Glutamatergic neuron (in vitro differentiated cells): ENCODE measurements at places on chromosomes 5 and 9. TPM values are rescaled to one million over a fixed set of nuclear protein-coding genes. Genes with fewer than 3 reads are reported as not detected.

DNA sequence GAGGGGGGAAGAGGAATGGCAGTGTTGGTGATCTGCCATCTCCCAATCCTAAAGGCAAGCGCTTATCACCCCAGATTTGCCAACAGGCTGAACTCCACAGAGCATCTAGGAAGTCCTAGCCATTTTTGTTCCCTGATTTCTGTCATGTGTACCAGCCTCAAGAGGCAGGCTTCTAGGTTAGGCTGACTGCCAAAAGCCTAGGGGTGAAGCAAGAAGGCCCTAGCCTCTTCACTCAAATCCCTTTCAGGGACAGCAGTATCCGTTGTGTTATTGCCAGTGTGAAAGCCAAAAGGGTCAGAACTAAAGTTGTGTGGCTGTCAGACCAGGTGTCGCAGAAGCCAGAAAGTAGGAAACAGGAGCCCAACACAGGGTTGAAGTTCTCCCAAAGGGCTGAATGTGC lies 14.7 kb downstream of the IGIP start:
- no peak for DNase-seq

Gene ANGPTL2
- total RNA-seq, result 55.5 TPM

Gene IFNE
- not detected for total RNA-seq

DNA sequence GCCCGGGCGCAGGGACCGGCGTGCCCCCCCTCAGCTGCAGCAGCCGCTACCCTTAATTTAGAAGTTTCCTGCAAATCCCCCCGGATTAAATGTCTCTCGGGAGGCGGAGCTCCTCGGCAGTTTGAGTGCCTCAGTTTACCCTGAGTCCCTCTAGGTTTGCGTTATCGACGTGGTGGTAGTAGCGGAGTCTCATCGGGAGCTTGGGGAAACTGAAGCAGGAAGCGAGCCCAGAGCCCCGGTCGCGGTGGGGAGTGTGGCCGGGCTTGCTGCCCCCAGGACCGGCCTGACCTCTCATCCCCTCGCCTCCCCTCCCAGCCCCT lies 529 bp upstream of the TPM2 start:
- DNase-seq, result no peak

GRCh38 chr9:37410969-37411785 lies 11.3 kb upstream of the GRHPR start:
- peak; percentile 44 for DNase-seq
